NCI-H510A (cell line): ENCODE measurements at places on chromosomes 3 and 15.

- DNase-seq, result no peak
These were observed 80.3 kb downstream of the TFG start for GRCh38 chr3:100789579-100789978.

GRCh38 chr15:56821721-56822425, 88.6 kb upstream of the ZNF280D start:
- DNase-seq, result peak; percentile 7

DNA sequence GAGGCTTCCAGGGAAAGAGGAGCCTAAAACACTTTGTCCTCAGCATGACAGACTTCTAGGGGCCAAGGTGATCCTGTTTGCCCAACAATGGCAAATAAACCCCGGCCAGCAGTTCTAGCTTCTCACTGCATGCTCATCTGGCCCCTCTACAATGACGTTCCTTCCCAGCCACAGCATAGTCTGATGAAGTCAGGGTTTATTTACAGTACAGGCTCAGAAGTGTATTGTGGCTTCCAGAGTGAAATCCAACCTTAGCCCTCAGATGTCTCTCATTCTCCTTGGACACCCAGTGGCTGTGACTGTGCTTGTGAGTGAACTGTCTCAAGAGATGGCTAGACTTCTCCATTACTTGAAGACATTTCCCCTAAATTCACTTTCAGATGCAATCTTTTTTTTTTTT, 40.8 kb downstream of the BFSP2 start:
- no peak for DNase-seq

GRCh38 chr15:62404194-62404985, 239.3 kb upstream of the C2CD4B start:
- DNase-seq, result no peak

DNA sequence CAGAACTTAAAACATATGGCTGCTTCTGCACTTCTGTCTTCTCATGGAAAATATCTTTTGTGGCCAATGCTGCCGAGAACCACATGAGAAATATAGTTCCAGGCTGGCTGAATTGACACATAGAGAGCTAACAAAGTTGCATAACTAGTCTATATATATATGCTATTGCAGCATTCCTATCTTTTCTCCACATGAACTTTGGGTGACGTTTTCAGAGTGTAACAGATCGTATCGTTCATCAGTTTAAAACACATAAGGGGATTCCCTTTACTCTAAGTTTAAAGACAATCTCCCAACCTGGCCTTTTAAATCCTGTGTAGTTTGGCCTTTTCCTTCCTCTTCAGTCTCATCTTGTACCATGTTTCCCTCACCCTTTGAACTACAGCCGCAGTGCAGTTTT, 394.2 kb upstream of the CBLB start:
- DNase-seq, result no peak

DNA sequence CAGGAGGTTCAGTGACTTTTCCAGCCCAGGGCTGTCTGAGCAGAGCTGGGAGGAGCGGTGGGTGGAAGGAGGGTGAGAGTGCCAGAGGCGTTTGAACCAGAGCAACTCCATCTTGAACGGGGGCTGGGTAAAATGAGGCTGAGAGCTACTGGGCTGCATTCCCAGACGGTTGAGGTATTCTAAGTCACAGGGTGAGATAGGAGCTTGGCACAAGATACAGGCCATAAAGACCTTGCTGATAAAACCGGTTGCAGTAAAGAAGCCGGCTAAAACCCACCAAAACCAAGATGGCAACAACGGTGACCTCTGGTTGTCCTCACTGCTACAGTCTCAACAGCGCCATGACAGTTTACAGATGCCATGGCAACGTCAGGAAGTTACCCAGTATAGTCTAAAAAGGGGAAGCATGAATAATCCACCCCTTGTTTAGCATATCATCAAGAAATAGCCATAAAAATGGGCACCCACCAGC, 60.2 kb downstream of the ABTB1 start:
- DNase-seq, result no peak

- DNase-seq, result no peak
These were observed 11.9 kb downstream of the PRKAR2A start for GRCh38 chr3:48835650-48836366.

DNA sequence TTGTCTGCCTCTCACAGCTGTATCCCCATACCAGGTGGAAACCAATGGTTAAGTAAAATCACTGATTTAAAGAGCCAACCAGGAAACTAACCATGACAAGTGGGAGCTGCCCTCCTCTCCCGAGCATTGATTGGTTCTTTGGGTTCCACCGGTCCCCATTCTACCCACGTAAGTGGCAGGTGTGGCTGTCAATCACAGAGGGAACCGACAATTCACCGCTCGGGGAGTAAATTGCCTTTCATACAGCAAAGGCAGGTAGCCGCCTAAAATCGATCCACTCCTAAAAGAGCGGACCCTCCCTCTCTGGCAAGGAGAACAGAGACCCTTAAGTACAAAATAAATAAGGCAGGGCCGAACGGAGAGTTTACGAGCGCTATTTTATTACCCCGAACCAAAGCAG, 1.2 kb downstream of the ERC2 start:
- DNase-seq, result peak; percentile 77

DNA sequence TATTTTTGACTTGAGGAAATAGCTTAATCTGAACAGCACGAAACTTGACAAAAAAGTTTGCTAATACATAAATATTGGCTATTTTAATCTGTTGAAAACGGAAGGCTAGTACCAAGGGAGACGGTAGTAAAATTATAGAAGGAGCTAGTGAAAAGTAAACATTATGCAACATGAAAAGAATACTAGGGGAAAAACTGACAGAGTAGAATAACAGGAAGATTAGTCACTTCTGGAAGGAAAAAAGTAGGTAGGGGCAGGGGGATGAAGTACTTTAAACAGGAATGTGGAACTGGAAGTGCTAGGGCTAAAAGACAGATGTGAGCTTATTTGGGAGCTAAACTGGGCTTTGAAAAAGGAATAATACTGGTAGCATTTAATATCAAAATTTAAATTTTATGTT, 60.1 kb downstream of the MBNL1 start:
- DNase-seq, result no peak

DNA sequence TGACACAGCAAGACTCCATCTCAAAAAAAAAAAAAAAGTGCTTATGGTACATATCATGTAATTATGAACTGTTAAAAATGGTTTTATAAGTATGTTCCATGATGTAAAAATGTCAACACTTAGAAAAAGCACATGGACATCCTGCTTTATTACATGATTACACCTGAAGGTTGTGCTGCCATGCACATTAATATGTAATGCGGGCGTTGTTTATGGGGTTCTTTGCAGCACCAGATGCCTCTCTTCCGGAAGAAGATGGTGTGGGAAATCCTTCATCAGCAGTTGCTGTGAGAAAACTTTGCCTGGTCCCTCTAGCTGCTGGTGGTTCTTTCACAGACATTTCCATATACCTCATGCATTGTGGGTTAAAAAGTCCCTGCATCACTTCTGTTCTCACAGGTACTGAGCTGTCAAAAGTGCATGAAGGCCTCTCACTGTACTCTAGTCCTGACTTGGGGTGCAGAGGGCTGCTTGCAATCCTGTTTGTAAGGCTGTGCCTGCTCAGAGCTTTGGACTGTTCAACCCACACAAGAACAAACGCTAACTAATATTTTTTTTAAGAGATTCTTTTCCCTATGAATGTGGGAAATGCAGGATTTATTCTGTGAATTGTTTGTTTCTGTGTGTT, 43.6 kb downstream of the SENP2 start:
- DNase-seq, result no peak

GRCh38 chr3:67349551-67350174, 304.7 kb downstream of the SUCLG2 start:
- no peak for DNase-seq

DNA sequence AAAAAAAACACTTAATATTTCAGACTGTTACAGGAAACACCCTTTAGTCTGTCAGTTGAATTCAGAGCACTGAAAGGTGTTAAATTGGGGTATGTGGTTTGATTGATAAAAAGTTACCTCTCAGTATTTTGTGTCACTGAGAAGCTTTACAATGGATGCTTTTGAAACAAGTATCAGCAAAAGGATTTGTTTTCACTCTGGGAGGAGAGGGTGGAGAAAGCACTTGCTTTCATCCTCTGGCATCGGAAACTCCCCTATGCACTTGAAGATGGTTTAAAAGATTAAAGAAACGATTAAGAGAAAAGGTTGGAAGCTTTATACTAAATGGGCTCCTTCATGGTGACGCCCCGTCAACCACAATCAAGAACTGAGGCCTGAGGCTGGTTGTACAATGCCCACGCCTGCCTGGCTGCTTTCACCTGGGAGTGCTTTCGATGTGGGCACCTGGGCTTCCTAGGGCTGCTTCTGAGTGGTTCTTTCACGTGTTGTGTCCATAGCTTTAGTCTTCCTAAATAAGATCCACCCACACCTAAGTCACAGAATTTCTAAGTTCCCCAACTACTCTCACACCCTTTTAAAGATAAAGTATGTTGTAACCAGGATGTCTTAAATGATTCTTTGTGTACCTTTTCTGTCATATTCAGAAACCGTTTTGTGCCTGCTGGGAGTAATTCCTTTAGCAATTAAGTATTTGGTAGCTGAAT, 17.9 kb downstream of the TMEM43 start:
- DNase-seq, result no peak

DNA sequence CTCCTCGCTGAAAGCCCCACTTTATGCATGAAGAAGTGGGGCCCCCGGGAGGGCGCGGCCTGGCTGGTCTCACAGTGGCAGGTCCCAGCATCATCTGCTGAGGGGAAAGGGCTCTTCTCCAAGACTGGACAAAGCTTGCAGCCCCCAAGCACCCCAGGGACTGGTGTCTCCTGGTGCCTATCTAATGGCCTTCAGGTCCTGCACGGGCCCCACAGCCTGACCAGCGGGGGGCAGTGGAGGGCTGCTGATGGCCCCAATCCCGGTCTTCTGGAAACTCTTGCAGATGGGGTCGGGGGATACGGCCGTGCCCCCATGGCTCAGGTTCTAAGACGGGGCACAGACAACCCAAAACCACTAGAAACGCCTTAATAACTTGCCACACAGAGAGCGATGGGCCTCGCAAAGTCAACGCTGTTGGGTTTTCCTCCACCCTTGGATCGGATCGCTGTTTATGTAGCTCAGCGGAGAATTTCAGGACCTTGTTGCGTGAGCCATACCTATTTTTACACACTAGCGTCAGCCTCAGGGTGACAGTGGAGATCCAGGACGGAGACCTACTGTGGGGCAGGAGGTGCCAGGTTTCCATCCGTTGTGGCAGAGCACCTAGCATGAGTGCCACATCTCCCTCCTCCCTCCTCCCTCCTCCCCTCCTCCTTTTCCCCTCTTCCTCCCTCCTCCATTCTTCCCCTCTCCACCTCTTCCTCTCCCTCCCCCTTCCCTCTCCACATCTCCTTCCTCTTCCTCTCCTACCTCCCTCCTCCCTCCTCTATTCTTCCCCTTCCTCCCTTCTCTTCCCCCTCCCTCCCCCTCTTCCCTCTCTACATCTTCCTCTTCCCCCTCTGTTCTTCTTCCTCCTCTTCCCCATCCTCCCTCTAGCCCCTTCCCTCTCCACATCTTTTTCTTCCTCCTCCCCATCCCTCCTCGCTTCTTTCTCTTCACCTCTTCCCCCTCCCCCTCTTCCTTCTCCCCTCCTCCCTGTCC, 79.3 kb upstream of the ALDH1L1 start:
- DNase-seq, result no peak

GRCh38 chr15:41606997-41607396, 48.0 kb downstream of the TYRO3 start:
- no peak for DNase-seq

- DNase-seq, result no peak
These were observed at the start of gene CDV3 for GRCh38 chr3:133573629-133574194. CDV3 (plus strand) TSS chr3:133573686; CDS start chr3:133574045, 359 bp downstream.

DNA sequence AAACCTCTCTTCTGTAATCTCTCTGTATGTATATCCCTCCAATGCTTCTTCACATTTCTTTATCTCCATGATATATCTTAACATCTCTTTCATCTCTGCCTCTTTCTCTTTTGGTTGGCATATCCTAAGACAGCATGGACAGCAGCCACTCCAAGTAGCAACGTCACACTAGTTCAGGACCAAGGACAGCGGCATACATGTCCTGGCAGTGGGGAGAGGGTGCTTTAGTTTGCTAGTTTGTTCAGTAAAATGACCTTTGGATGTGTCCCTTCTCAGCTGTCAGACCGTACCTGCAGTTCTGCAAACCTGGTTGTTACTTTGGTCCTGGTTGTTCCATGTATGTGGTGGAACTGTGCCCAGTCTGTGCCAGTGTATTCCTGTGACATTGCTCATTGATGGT, 225.6 kb upstream of the ROPN1 start:
- no peak for DNase-seq

DNA sequence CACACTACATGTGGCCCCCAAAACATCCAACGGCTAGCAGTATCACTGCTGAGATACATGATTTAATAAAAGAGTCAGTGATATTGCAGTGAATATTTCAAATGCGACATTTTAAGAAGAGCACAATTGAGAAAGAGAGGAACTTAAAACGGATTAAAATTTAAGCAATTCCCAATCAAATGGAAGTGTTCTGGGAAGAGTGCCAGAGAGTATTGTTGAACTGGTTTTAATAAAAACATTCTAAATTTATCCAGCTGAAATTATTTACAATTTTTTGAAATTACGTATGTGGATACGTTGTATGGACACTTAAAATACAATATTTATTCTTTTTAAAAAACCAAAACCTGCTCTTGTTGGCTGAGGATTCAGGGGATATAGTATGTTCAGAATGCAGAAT, 117.7 kb downstream of the C3orf38 start:
- DNase-seq, result no peak

GRCh38 chr3:22495241-22495640, 707.9 kb upstream of the UBE2E2 start:
- no peak for DNase-seq

- DNase-seq, result no peak
These were observed 53.0 kb downstream of the SETMAR start for GRCh38 chr3:4356220-4356540.

DNA sequence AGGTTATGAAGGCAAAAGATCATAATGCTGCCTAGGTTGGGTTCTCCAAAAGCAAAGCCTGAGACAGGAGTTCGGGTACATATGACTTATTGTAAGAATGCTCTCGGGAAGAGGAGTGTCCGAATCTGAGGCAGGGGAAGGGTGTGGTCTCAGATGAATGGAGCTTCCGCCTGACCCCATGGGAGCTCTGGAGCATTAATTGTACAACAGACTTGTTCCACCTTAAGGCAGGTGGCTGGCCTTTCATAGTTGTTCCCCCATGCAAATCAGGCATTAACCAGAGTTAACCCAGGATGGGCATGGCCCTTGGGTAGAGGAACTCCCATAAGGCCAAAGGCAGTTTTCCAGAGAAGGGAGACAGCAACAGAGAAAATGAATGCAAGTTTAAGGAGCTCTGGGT, 170.6 kb downstream of the MYRIP start:
- no peak for DNase-seq

DNA sequence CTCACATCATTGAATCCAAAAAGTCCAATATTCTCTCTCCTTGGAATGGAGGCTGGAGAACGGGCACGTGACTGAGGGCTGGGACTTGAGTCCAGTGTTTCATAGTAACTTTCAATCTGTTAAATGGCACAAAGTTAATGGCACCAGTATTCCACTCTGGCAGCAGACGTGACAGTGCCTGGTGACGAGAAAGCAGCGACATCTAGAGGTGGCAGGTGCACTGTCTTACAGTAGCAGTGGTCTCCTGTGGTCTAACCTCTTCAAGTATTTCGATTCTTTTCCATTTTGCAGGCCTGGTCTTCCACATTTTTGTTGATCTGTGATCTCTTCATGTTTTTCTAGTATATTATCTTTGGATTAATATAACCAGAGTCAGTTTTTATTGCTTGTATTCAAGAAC, 107.1 kb downstream of the OXSM start:
- no peak for DNase-seq
